Stimulated activated CD8-positive, alpha-beta memory T cell treated with anti-CD3 and anti-CD28 coated beads, Interleukin-4, amount 100 ng/mL, for 4 hours (primary cell): ENCODE measurements at places on chromosomes 1 and 21.
A peak's percentile ranks its signal among the peaks of the same experiment; 100 is the strongest.

GRCh38 chr1:217018648-217019047 lies 295.4 kb upstream of the ESRRG start:
- no peak for DNase-seq

DNA sequence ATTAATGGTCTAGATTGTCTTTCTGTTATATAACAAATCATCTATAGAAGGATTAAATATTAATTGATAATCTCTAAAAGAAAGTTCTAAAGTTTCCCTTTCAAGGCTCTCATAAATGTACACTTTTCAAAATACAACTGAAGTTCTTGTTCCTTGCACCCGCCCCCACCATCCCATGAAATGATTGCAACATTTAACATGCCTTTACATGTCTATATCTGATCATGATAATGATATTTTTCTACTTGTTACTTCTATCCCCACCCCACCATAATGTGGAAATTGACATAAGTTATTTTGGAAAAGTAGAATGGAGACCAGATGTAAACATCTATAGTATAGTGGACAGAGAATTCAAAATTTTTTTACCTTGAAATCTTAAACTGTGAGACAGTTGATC lies 186.6 kb downstream of the NTNG1 start:
- no peak for DNase-seq

GRCh38 chr1:156114101-156114918 lies at the start of gene LMNA:
TSS of gene LMNA (plus strand) at chr1:156114711. CDS start at chr1:156114919, 208 bp downstream.
- peak; percentile 78 for DNase-seq

DNA sequence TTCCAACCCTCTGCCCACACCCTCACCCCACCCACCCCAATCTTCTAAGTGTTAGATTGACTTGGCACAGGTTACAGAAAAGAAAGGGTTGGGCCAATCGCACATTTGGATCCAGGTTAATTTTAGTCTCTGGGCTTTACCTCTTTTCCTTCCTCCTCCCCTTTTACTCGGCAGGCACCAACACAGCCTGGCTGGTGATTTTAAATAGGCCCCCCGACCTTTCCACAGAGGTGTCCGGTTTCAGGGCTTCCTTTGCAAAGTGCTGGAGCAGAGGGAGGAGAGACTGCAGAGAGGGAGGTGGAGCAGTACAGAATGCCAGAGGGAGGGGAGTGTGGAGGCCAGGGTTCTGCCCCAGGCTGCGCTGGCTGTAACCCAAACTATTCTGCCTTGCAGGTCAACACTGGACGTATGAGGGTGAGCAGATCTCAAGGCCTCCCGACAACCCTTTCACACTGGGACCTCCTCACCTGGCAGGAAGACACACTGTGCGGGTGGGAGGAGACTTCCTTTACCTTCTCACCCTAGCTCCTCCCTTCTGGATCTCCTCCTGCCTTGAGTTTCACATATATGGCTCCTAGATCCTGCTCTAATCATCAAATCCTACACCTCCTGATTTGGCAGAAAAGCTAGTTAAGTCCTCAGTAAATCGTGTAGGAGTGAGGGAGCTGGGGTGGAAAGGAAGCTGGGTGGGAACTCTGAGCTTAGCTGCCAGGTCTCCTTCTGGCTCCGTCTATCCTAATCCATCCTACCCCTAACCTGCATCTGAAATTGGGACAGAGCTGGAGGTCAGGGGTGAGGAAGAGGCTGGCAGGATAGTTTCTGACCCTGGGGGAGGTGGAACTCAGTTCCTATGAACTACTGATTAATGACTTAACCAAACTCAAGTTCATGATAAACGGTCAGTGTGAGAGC lies 2.4 kb downstream of the CA14 start:
- no peak for DNase-seq

DNA sequence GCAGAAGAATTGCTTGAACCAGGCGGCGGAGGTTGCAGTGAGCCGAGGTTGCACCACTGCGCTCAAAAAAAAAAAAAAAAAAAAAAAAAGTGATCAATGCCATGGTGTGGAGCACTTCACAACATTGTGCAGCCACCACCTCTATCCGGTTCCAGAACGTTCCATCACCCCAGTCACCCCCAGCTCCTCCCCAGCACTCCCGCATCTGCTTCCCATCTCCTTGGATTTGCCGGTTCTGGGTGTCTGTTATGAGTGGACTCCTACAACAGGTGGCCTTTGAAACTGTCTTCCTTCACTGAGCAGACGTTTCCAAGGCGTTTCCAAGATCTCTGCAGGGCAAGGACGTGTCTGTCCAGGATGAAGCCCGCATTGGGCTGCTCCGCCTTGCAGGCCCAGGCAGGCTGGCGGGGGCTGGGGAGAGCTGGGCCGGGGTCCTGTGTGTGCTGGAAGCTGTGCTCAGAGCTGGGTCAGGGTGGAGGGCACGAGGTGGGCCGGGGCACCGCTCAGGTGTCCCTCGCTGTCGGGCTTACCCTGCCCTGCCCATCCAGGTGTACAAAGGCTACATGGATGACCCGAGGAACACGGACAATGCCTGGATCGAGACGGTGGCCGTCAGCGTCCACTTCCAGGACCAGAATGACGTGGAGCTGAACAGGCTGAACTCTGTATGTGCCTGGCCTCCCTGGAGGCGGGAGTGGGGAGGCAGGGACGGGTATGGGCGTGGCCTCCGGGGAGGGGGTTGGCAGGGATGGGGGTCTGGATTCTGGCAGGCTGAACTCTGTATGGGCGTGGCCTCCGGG lies 14.9 kb upstream of the LRRC3 start:
- DNase-seq = no peak
